ENCODE measurements at places on chromosomes 1 and 21.

DNA sequence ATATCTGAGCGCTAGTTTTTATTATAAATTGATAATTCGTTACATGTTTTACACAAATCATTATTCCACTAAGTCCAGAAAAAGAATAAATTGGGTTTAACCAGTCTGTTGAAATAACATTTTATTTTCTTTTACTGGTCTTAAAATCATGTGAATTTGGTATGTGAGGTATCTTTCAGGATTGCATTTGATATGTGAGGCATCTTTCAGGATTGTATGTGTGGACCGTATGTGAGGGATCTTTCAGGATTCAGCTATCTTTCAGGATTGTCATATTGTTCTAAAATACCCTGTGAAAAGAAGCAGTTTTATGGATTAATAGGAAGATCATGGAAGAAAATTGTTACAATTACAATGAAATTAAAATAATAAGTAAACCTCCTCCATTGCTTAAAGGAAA is 42.9 kb downstream of the USP25 start:
- DNase-seq, result no peak

DNA sequence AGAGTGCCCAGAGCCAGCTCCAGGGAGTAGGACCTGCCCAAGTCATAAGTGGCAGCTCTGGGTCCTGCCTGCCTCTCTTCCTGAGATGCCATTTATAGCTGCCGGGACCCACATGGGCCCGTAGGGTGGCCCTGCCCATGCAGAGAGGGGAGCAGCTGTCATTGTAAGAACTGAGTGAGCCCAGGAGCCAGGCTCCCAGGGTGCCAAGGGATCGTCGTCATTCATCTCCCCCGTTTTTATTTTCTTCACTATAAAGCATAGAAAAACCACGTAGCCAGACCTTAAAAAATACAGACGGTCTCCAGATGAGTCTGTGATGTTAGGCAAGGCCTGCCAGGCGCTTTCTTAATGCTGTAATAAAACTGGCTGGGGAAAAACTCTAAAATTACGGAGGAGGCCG is 90.7 kb downstream of the IGSF21 start:
- DNase-seq, result no peak

DNA sequence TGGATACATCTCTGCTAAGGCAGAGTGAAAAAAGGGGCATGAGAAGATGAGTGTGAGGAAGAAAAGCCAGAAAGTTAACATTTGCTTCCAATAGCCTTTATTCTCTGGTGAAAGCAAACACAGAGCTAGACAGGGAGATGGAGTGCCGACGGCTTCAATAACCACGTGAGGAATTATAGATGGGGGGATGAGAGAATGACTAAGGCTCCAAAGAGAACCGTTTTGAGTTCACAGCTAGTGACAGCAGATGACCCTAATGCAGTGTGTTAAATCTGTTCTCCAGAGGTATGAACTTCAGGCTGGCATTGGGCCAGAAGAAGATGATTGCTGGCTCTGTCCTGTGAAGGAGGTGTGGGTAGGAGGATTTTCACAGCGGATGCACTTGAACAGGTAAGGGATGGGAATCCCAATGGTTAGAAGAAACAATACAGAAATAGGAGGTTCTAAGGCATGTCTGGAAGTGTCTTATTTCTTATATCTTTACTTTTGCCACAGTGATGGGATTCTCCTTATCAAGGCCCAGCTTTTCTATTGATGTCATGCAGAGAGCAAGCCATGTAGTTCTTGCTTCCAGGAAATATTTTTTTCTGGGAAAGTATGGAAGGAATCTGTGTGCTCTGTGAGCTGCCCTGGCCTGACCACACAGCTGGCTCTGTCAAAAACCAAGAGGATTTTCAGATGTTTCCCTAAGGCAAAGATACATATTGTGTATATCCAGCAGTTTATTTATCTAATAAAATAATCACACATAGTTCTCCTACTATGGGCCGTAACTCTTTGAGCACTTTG is 573.8 kb downstream of the LTN1 start:
- DNase-seq, result no peak

DNA sequence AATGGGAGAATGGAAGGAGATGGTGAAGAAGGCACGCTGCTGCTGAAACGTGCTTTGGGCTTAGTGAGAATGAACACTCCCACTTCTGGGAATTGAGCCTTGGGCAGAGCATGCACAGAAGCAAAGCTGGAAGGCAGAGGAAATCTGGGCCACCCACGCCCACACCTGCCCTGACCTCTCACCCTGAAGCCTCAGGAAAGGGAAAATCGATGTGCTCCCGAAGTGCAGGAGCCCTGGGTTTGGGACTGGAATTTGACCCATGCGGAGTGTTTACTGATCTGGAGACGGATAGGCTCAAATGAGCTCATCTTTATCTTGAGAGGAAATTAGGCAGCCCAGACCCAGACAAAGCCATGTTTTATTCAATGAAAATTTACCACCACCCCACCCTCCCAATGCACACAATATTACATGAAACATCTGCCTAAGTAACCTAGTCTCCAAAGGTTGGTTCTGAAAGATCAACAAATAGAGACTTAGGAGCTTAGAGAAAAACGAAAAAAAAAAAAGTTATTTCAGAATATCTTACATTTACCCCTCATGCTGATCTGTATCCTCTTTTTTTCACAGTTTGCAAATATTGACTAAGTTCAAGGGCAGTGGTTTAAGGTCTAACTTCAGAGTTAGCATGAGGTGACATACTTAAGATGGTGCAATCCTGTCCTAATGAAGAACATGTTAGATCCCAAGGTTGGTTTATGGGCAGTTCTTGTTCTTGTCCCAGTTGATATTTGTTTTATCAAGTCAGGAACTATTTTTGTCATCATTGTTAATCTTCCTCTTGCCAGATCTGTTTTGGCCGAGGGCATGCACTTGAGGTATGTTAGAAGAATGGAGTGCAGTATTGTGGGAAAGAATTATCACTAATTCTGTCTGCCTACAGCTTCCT is 63.0 kb downstream of the PROX1 start:
- DNase-seq, result no peak

GRCh38 chr1:203934651-203935050 is 73.3 kb downstream of the SNRPE start:
- DNase-seq, result no peak

- DNase-seq, result peak; percentile 77
Measured at GRCh38 chr1:203216274-203217138, 13.0 kb downstream of the CHIT1 start.

DNA sequence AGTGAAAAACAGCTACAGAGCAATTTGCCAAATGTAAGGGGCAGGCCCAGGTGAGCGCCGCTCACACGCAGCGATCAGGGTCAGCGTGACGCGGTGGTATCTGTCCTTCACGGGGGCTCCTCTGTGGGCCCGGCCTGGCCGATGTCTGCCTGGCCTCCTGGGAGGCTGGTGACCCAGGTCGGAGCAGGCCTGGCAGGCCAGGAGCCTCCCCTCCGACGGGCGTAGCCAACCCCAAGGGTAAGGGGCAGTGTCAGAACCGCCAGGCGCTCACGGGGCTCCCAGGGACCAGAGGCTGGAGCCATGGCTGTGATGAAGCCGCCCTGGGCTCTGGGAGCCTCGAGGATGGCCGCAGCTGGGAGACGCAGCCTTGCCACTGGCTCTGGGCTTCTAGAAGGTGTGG is 72.1 kb downstream of the MORN1 start:
- no peak for DNase-seq

DNA sequence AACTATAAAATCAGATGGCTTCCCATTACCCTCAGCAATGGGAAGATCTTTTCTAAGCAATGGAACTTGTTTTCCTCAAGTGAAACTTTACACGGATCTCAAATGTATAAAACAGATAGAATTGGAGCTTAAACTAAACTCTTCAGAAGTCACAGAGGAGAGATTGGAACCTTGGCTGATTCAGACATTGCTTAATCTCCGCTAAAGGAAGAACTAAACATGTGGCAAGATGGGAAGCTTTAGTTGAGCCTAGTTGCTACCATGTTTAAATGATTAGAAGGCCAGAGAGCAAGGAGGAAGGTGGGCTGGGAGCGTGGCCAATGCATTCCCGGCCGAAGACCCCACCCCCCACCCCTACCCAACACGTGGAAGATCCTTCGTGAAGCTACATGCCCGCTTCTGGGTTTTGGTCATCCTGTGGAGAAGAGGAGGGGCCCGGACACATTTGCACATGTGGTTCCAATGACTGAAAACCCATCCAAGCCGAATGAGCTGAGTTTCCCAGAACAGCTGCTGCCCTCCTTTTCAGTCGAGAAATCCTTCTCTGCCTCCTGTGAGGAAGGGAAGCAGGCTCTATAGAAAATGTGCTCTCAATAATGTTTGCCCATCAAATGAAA is 164.3 kb downstream of the MIS18A start:
- DNase-seq, result no peak

DNA sequence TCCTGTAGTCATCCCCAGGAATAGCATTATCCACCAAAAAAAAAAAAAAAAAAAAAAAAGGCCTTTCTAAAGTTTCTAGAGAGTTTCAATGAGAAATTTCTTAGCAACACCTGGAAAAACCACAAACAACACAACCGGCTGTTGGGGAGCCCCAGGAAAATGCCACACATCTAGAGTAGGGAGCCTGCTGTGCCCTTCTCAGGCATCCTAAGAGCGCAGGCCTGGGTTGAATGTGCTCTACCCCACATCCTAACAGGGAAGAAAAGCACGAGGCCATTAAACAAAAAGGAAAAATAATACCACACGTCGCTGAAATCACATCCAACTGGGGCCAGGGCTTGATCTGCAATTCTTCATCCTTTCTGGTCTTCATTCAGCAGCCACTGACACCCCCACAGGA is 367.5 kb downstream of the TGFB2 start:
- no peak for DNase-seq

DNA sequence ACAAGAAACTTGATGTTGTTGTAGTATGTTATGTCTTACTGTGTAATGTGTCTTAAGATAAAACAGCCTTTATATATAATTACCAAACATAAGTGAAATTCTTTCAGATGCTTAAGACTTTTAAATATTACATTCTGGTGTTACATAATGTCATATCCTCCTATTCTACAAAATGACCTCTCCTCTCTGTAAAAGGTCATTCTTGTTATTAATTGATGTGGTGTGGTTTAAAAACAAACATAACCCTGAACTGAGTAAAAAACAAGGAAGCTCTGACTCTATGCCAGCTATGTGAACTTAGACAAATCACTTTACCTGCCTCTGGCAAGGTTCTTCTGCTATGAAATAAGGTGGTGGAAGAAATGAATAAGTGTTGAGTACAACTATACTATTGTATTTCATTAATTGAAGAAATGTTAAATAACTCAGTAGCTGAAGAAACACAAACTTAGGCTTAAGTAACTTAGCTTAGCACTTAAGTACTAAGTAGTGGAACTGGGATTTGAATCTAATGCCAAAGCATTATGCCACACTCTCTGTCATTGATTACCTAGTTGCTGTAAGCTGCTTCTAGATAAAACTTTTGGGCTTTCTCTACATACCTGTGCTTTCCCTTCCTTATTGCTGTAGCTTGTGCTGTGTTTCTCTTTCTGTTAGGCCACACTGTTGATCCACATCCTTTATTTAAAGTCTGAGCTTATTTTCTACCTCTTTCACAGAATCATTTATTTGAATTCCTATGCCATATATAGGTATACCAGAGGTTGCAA is 859 bp upstream of the ANGPTL1 start:
- no peak for DNase-seq

DNA sequence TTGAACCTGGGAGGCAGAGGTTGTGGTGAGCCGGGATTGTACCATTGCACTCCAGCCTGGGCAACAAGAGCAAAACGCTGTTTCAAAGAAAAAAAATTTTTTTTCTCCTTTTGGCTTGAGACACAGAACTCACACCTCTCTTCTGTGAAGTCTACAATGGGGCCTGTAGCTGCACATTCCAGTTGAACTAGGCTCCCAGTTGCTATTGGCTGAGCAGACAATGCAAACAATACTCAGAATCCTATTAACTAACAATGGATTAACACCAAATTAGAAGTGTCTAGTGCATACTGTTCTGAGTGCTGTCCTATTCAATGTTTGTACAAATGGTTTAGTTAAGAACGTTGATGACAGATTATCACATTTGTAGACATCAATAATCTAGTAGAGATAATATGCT is 17.6 kb upstream of the MCL1 start:
- DNase-seq, result no peak

Data from neural crest cell (in vitro differentiated cells).